ENCODE measurements at places on chromosomes 3 and 15.

GRCh38 chr15:66946578-66947164 is 118.7 kb upstream of the SMAD3 start:
- peak; percentile 25 for DNase-seq

DNA sequence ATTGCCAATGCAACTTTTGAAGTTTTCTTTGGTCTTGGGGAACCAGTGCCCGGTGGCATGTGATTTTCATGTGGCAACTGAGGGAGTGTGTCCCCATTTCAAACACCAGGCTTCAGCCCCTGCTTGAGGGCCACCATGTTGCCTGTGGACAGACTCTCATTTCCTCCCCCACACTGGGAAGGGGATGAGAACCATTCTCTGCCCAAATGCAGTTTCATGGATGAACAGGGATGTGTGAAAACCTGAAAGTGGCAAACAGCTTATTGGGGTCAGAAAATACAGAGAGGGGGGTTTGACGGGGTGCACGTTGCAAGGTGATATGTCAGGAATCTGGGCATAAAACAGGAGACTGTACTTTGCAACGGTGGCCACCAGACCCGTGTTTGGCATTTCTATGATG is 6.3 kb downstream of the FAM107A start:
- DNase-seq = no peak

DNA sequence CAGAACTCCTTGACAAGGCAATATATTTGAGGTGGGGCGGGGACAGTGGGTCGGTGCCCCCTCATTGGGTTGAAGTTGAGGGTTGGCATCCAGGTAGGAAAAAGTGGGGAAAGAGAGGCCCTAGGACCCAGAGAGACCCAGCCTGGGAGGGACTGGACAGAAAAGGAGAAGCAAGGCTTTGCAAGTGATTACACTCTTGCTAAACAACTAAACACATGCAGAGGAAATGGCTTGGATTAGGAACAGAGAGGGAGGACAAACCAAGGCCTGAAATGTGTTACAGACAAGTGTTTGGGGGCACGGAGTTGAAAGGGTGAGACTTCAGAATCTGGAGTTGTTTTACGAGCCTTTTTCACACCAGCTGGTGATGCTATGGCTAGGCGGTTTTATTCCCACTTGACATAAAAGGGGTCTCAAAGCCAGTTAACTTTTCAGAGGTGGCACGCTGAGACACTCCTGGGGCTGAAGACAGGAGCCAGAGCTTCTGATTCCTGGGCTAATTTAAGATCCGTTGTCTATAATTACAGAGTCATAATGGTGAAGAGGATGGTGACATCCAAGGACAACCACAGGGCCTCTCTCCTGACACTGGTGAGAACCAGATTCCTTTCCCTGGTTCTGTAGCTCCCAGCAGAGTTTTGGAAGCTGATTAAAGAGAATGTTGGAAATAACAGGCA is 7.7 kb upstream of the KCTD6 start:
- no peak for DNase-seq

GRCh38 chr15:75468913-75469598 is 17.6 kb upstream of the SIN3A start:
- no peak for DNase-seq

- no peak for DNase-seq
Measured at GRCh38 chr3:127440384-127440783, 150.1 kb downstream of the TPRA1 start.

- DNase-seq = no peak
Measured at GRCh38 chr3:127716384-127716783, 43.6 kb downstream of the ABTB1 start.

DNA sequence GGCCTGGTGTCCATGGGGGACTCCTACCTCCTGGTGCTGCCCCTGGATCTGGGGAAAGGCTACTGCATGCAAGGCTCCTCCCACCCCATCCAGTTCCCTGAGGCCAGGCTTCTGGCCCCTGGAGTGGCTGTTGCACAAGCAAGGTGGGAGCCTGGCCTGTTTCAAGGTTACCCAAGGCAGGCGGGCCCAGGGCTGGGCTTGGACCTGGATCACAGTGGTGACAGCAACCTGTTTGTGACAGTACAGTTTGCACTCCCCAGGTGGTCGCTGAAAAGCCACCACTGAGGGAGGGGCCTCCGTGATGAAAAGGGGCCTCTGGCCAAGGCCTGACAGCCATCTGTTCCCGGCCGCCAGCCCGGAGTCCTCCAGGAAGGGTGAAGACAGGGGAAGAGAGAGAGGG is 14.4 kb upstream of the KY start:
- no peak for DNase-seq

GRCh38 chr3:161689584-161690298 is 193.1 kb downstream of the OTOL1 start:
- peak; percentile 93 for DNase-seq

- no peak for DNase-seq
Measured at GRCh38 chr3:176926688-176927087, 270.6 kb downstream of the TBL1XR1 start.

DNA sequence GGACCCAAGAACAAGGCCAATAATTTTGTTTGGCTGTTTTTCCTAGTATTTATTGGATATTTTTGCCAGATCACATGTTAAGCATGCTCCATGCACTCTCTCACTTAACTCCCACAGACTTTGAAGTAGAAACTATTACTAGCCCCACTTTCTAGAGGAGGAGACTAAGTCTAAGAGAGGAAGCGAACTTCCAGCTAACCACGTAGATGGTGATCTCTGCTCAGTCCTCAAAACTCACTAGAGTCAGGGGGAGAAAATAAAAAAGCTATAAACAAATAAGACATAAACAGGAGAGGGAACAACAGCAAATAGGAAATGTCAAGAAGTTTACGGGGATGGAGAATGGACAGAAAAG is 481.0 kb upstream of the PROK2 start:
- no peak for DNase-seq

DNA sequence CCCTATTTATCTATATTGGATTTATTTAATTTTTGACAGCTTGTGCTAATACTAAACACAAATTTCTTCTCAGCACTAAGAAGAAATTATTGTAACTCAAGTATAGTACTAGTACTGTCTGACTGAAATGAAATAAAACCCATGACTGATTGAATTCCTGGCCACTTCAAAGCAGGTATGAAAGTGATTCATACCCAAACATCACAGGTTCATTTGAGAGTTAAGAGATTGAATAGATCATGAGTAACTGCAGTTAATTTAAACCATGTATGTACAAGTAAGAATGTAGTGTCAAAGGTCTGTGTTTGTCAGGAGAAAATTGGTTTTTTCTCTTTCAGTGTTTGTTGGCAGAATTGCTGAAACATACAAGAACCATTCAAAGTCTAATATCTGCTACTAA is 332.0 kb upstream of the GRM7 start:
- no peak for DNase-seq

GRCh38 chr3:134640378-134640777 is 10.4 kb downstream of the KY start:
- DNase-seq = no peak

GRCh38 chr3:155604126-155604525 is 140.7 kb downstream of the PLCH1 start:
- DNase-seq = no peak

DNA sequence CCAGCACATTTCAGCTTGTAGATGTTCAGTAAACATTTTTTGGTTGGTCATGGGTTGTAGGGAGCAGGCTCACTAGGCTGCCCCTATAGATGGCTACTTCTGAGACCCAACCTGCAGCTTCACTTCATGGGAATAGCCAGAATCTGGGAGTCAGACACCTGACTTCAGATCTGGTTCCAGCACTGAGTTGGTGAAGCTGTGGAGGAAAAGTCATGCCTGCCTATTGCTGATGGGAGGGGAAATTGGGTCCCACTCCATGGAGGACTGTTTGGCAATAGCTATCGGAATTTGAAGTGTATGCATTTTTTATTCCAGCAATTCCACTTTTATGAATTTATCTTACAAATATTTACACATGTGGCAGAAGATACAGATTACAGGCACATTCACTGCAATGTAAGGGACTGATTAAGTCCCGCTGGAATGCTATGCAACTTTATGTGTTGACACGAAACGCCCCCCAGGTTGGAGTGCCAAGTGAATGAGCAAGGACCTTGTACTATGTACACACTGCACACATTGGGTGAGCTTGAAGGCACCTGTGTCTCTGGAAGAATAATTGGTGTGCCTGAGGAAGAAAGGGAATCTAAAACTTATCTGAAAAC is 7.8 kb upstream of the CCR1 start:
- DNase-seq = no peak

DNA sequence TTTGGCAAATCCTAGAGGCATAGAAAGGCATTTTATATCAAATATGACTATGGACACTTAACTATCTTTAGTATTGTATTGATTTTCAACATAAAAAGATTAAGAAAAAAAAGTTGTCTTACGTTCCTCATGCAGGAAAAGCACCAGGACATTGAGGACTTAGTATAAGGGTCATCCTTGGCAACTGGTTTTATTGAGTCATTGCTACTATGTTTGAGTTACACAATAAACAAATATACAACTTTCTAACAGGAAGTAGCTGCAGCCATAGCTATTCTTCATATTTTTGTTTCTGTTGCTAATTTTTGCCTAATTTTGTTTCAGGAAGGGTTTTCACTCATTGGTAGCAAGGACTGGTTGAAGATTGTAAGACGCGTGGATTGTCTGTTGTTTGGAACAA is 93.0 kb downstream of the NPTN start:
- DNase-seq = no peak

DNA sequence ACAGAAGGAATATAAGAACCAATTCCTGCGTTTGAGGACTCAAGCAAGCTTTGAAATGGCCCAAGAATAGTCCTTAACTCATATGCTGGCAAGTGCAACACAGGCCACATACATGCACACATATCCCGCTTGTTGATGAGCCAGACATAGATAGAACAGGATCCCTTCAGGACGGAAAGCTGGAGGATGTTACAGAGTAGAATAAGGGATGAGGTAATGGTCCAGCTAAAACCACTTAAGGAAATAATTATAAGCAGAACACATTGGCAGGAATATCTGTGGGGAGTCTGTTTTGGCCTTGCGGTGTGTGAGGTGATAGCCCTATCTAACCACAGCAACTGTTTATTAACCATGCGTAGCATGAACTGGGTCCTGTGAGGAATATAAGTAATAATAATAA is 25.0 kb downstream of the SCG3 start:
- DNase-seq = no peak
